ENCODE measurements at places on chromosomes 7 and 10. TPM values are rescaled to one million over a fixed set of nuclear protein-coding genes. Genes with fewer than 3 reads are reported as not detected.

- DNase-seq, result no peak
Observed at GRCh38 chr10:119567978-119568377, 25.5 kb upstream of the RGS10 start.

DNA sequence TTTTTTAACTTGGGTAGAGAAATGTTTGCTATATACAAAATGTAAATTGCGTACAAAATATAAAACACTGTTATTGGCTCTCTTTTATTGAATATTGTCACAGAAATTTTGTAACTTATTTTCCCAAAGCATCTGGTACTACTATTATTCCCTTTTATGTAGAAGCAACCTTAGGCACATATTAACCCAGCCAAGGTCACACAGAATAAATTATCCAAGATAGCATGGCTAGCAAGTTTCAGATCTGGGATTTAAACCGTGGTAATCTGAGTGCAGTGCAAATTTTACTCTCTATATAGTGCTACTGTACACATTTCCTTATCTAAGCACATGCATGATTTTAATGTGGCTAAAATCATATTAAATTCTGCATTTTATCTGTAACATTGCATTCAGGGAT is 1190.5 kb upstream of the LRRTM3 start:
- no peak for DNase-seq

DNA sequence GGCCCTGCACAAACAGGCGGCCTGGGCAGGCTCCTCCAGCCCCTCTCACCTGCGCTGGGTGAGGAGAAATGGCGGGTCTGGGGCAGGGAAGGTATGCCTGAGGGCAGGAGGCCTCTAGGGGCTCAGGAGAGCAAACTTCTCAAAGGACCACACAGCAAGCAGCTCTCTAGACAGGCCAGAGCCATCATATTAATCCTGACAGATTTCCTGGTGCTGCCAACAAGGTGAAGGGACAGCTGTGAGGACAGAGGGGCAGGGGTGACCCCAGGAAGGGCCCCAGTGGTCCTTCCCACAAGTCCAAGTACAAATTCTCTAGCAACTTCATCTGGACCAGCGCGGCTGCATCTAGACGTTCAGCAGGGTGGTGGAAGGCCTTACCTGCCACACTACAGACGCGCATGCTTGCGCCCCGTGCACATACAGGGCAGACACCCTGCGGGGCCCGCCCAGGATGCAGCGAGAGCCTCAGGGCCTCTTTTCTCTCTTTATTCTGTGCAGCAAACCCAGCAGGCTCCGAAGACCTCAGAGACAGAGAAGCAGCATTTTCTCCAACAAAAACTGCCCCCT is 62.1 kb downstream of the ZRANB1 start:
- DNase-seq, result no peak

DNA sequence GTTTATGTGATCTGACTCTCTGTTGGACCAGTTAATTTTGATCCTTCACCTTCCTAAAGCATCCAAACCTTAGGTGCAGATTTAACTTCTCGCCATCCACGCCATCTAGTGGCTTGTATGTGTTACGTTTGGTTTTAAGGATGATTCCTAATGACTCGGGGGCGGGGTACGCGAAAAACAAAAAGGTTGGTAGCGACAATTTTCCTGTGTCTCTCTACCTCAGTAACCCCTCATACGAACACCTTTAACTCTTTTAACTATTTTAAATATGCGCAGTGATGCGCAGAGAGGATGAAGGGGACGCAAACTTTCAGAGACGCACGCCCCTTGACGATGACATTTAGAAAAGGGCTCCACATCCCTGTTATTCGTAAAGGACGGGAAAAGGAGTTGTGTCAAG is 714 bp upstream of the KCND2 start:
- DNase-seq, result no peak

DNA sequence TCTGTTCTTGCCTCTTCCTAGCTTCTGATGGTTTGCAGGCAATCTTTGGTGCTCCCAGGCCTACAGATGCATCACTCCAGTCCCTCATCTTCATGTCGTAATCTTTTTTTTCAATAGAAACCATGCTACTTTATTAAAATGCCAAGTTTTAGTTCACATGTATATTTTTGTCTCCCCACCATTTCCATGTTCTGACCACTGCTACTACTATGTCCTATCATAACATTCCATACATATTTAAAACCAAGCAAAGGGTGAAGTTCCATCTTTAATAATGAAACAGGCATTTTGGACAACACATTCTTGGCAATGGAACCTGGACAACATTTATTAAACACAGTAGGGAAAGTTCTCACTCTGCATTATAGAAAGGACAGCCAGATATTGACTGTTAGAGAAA is 58.8 kb downstream of the ZNF518A start:
- no peak for DNase-seq

SUV39H2 gene
- 5.2 TPM for total RNA-seq

ZWINT gene
- total RNA-seq, result 1.8 TPM

NOS3 gene
- 28.1 TPM for total RNA-seq

DNA sequence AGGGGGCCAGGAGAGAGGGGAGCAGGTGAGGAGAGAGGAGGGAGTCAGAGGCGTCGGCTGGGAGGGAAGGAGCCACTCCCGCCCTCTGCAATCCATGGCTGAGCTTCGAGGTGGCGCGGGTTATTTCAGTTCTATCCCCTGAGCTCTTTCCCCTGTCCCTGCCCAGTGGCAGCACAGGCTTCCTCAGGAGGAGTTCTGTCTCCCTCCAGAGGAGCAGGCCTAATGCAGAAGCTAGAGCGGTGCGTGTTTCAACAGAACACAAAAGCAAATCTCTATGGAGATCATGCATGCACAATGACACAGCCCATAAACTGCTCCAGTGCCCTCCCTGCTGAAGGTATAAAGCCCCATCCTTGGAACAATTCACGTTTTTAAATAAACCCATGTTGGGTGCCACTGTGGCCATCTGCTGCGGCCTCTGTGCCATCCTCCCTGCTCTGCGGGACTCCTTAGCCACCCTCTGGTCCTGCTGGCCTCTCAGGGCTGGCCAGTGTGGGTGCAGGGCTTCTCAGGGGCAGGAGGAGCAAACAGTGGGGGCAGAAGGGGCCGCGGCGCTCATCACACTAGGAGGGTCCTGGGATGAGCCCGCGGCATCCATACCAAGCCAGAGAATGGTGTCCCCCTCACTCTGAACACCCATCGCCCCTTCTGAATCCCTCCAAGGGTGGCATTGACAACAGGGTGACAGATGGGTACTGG is 192.6 kb upstream of the LYZL2 start:
- no peak for DNase-seq

GRCh38 chr7:38448054-38448453 is 174.6 kb upstream of the TARP start:
- no peak for DNase-seq

DNA sequence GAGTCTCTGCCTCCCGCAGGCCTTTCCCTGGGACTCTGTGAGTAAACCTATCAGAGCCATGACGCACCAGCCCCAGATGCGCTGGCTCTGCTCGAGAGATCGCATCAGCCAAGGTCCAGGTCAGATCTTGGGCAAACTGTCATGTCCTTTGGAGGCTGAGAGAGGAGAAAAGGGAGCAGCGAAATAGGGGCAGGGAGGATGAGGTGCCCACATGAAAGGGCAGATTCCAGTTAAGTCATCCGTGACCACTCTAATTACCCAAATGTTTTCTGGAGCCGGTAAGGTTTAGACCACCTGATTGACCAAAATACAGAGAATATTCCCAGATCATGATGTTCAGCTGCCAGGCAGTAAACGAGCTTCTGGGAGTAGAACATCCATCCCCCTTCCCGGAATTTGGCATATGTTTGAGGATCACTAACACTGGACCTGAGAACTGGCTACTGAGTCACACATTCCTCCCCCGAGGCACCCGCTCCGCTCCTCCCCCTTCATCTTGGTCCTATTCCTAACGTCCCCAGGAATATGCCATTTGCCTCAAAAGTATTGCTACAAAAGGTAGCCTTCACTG is 88.0 kb downstream of the FGFR2 start:
- DNase-seq, result no peak

GRCh38 chr7:90411510-90411909 is 8.2 kb downstream of the CLDN12 start:
- no peak for DNase-seq

PCGF5 gene
- 145 TPM for total RNA-seq

NEUROD6 gene
- total RNA-seq, result not detected

GSTO2 gene
- 1.7 TPM for total RNA-seq

ACSL5 gene
- 18.4 TPM for total RNA-seq

- no peak for DNase-seq
Observed at GRCh38 chr7:85529831-85530230, 343.0 kb upstream of the SEMA3D start.

PAPOLB gene
- 0.54 TPM for total RNA-seq

RAB11FIP2 gene
- 24.7 TPM for total RNA-seq

DNA sequence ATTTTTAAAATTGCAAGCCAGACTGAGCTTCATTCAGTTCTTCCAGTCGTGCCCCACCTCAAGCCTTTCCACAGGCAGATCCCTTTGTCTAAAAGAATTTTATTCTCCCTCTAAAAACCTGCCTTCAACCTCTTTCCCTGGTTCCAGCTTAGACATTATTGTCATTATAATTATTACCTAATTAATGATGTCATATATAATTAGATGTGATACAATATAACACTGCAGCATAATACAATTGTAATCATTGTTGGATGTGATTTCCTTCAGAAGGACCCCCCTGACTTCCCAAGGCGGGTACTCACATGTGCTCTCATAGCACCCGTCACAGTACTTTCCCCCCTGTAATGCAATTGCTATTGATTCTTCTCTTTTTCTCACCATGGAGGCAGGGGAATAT is 88.6 kb downstream of the GPAM start:
- DNase-seq, result no peak

DNA sequence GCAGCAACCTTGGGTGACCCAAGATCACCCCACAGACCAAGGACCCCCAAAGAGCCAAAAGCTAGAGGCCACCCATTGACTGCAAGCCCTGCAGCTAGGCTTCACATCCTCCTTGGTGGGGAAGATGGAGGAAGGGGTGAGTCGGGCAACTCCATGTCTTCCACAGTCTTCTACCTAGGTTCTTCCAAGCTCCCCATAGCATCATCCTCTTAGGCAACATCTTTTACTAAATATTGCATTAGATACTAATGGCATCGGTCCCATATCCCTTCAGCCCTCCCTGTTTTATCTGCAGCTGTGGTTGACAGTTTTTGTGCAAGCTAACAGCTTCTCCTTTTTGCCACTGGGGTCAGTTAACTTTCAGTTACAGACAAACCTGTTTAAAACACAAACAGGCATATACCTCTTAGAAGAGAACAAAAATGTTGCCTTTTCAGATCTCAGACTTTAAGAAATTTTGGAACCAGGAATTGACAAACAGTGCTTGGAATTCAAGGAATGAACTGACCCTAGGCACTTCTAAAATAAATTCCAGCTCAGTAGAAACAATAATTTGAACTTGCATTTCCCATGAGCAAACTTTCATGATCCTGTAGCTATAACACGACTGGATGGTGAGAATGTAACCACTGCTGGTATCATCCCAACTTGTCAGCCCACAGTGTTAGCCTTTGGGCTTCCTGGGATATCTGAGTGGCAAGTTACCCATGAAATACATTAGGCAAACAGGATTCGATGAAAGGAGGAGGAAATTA is 33.9 kb upstream of the MSMB start:
- DNase-seq, result no peak

DNA sequence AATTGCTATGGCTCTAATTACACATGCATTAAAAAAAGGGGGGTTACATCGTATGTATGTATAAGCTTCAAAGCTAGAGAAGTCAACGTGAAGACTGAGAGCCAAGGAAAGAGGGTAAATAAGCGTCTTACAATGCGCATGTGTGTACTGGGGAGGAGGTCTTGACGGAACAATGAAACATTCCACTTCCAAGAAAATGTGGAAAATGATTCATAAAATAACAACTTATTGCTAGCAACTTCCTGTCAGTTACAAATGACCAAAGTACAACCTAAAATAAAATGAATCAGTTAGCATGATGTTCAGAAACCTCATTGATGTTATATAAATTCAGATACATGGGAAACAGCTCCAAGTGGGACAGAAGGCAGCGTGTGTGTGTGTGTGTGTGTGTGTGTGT is 104.1 kb upstream of the RHEB start:
- no peak for DNase-seq

DNA sequence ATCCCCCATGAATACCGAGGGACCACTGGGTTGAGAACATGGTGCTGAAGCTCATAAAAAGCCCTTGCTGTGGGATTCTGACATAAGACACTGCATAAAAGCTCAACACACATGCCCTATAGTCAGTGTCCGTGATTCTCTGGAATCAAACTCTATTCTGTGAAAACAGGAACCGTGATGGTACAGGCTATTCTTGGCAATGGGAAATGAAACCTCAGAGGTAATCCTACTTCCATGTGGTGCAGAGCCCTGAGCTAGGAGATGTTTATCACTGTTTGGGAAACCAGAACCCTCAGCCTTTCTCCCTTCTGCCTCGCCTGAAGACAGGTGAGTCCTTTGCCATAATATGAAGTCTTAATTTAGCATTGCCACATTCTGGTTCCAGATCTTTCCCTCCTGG is 80.8 kb upstream of the PRSS1 start:
- no peak for DNase-seq
